ENCODE measurements at places on chromosomes 13 and 19.

DNA sequence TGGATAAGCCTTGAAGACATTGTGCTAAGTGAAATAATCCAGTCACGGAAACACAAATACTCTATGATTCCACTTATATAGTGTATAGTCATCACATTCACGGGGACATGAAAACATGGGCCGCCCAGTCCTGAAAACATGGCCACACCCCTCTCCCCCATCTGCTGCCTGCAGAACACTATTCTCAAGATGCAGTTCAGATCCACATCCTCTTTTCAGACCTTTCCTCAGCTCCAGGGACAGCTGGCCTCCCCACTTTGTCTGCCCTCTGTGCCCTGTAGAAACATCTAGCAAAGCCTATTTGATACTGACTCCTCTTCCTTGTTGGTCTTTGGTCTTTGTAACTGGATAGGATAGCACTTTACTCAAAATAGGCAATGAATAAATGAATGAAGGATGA, 8.3 kb downstream of the RFX2 start:
- peak; percentile 41 for DNase-seq

DNA sequence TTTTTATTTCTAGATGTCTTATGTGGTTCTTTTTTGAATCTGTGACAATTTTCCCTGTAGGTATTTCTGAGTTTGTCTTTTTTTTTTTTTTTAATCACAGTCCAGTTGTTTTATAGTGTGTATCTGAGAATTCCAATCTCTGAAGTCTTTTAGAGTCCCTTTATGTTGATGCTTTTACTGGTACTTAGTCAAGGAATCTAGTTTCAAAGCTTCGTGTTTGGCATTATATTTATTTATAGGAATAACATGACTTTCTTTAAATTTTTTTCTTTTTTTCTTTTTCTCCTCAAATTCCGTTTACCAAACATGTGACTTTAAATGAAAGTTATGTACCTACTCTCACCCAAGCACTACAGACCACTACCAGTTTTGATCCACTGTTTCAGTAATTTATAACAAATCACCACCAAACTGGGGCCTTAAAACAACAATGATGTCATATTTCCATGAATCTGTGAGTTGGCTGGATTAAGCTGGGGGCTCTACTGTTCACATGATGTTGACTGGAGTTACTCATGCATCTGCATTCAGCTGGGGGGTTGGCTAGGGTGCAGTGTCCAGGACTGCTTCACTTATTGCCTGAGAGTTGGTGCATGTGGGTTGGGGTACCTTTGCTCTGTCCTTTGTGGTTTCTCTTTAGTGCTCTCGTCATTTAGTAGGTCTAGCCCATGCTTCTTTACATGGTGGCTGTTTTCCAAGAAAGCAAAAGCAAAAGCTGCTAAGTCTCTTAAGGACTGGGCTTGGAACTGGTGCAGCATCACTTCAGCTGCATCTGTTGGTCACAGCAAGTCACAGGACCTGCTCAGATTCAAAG, 22.3 kb downstream of the KCTD4 start:
- DNase-seq, result no peak

DNA sequence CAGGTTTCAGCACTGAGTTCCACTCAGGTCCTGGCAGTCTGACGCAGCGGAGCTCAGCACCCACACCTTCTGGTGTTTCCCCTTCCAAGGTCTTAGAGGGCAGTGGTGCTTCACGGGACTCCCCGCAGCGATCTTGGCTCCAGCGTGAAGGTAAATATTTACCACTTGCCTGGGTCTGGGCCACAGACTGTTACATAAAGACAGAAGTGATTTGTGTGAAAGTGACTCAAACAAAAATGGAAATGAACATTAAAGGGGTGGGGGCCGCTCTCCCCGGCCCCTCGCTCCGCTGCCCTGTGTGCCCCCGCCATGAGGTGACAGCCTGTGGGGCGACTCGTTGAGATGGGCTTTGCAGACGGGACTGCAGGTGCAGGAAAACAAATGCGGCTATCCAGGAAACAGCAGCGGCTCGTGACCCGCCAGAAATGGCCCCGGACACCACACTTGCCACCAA, 55.0 kb downstream of the GGACT start:
- DNase-seq, result no peak

DNA sequence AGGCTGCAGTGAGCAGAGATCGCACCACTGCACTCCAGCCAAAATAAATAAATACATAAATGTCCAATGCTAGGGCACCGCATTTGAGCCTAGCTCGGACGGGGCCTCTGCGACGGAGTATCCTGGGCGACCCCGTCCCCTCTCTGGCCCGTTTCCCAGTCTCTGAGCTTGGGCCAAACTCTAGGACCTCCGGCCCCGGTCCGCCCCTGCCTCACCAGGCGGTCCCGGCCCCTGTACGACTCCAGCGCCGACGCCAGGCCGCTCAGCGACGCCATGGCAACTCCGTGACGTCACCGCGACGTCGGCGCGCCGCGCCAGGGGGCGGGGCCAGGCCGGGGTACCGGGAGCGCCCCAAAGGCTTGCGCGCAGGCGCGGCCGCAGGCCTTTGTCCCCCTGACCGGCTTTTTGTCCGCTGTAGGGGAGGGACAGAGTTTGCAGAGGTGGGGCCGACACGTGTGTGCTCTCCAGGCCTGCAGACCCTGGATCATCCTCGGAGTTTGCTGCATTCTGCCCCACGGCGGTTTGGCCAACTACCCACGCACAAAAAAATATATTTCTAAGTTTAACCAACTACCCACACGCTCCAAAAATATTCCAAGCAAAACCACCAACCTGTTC, at the start of gene PEX11G:
Gene PEX11G, minus strand, starts transcription at position 300 of the 618 bp plus-strand sequence. Its CDS starts 25 bp downstream, at position 275.
- peak; percentile 94 for DNase-seq

GRCh38 chr13:102984210-102984609, 82.0 kb downstream of the SLC10A2 start:
- DNase-seq, result no peak

GRCh38 chr13:76406243-76406642, 480.0 kb downstream of the KCTD12 start:
- no peak for DNase-seq

DNA sequence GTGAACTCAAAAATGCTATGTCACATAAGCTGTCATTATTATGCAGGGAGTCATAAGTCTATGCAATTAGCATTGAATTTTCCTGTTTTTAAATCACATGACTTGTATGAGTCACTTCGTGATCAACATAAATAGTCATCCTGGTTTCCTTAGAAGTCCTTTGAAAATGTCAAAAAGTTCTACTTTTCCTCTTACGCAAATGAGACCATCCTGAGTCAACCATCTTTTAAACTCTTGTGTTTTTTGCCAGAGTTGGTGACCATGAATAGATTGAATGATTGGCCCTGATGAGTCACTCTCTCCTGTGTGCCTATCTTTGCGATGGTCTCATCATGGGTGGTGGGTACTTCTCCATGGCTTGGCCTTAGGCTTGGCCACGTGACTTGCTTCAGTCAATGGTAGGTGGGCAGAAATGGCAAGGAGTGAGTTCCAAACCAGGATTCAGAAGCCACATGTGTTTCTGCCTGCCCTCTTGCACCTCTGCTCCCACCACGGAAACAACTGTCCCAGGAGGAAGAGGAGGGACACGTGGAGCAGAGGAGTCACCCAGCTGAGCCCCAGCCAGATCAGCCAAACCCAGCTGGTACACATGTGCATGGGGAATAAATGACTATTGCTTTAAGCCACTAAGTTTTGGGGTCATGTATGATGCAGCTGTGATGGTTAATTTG, 123.5 kb upstream of the CACNA1A start:
- no peak for DNase-seq
